ENCODE measurements at places on chromosomes 5 and 9. TPM values are rescaled to one million over a fixed set of nuclear protein-coding genes. Genes with fewer than 3 reads are reported as not detected.

CDC23 gene
- 68.7 TPM for polyA plus RNA-seq

DNA sequence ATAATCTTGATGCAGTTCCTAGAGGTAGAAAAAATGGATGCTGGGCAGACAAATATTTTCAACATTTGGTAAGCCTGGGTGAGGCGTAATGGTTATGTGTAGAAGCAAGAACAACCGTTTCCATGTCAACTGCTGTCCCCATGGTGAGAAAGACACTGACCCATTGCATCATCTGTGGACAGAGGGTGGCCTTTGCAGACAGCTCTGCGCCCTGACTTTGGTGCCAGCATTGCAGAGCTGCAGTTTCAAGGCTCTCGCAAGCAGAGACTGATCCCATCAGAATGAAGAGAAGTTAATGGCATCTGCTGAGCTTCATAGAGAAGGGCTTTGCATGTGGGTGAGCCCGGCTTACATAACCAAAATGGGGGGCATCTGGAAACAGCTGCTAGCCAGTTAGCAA, 179.0 kb upstream of the ADRA1B start:
- DNase-seq = no peak

DNA sequence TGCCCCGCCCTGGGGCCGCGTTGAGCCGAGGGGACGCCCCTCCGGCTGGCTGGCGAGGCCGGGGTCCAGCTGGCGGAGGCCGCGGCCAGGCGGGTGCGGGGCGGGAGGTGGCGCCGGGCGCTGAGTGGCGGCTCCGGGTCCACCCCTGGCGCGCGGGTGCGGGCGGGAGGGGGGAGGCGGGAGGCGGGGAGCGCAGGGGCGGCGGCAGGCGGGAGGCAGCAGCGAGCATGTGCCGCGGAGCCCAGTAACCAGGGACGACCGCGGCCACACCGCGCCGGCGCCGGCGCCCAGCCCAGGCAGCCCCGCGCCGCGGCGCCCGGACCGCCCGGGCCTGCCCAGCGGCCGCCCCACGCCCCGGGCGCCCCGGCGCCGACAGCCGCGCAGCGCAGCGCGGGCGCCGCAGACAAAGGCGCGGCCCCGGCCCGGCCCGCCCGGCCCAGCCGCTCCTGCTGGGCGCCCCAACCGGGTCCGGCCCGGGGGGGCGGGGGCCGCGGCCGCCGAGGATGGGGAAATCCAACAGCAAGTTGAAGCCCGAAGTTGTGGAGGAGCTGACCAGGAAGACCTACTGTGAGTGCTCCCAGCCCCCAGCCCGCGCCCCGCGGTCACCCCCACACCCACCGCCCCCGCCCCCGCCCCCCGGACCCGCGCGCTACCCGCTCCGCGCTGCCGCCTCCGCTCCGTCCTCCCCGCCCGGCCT, at the start of gene NCS1:
TSS of gene NCS1 (plus strand) at position 244 of the 697 bp plus-strand sequence. CDS start at position 504, 260 bp downstream.
- DNase-seq = no peak

DNA sequence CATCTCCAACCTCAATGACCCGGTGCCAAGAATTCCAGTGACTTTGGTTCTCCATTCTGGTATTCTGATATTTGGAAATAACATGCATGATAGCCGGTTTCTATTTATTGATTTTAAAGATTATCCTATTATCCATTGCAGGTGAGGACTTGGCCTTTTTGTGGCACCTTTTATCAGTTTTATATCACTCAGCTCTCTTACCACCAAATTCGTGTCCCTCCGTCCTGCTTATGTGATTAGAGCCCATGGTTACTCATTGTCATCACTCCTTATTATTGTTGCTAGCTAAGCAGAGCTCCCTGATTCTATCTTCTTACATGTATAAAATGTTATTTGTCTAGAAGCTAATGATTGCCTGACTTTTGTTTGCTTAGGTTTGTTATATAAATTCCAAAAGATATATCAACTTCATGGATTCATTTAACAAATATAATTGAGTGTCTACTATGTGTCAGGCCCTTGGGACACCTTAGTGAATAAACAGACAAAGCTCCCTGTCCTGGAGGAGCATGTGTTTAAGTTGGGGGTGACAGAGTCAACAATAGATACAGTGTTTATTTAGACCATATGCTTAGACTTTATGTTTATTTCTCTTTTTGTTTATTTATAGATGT, 138.2 kb downstream of the ADAMTS16 start:
- DNase-seq = no peak

DNA sequence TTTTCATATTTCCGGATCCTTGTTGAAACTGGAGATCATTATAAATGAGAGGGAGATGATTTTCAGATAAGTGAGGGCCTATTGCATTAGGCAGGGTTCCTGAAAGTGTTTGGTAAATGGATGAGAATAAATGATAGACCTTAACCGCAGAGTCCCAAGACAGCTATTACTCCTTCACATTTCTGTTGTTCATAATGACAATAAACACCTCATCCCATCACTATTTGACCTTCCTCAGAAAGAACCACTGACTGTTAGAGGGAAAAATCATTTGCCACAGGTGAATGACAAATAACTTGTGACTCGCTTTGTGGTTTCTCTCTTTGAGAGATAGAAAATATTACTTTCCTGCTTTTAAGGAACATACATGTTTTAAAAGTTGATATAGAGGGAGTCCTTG, 47.3 kb upstream of the TRMT10B start:
- no peak for DNase-seq

DNA sequence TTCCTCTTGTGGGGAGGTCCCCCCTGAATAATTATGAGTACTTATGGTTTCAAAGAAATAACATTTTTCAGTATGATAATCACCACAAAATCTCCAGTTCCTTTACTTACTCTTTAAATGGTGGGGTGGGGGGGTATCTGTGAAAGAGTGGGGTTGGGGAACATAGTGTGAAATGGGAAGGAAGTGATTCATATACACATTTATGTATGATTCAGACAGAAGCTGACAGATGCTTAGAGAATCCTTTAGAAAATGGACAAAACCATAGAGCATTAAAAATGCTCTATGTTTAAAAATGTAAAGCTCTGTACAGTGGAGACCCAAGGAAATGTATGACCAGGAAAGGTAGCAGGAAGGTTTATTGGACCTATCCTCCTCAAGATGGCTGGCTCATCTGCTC, 267.5 kb upstream of the GRIA1 start:
- no peak for DNase-seq

DNA sequence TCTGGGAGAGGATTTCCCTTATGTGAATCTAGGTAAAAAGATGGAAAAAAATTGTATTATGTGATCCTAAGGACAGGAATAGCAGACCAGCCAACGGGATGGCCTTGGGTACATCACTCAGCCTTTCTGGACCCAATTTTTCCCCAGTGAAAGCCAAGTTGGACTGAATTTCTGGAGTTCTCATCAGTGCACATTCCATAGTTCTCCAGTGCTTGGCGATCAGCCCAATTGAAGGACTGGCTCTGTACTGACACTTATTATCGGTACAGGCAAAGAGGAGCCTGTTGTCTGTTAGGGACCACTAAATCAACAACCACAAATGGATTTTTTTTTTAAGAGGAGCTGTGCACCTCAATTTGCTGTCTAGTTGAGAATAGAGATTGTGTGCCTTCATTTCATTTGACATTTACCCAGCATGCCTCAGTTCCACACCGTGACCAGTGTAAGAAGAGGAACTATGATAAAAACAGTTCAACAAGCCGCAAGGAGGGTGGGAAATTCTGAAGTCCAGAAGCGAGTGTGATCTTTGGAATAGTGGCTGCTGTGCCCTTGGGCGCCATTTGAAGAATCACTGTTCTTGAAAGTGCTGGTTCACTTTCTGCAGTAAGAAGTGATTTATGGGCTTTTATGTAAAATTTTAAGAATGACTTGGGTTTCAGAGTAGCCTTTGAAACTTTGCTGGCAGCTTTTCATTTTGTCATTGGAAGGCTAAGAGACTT, 8.0 kb downstream of the ARL10 start:
- no peak for DNase-seq

DNA sequence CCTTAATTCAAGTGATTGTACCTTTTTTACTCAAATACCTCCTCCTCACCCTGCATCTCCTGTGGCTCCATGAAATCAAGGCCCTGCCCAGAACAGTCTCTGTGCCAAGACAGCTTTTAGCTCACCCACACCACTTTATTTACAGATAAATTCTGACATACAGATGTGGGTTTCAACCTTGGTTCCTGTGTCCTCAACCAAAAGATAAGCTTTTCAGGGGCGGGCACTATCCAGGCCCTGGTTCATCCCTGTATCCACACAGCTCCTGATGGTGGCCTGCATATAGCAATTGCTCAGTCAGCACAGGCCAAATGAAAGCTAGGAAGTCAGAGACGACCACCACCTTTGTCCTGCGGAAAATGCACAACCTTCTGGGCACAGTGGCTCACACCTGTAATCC, 8.3 kb downstream of the SHB start:
- no peak for DNase-seq

DNA sequence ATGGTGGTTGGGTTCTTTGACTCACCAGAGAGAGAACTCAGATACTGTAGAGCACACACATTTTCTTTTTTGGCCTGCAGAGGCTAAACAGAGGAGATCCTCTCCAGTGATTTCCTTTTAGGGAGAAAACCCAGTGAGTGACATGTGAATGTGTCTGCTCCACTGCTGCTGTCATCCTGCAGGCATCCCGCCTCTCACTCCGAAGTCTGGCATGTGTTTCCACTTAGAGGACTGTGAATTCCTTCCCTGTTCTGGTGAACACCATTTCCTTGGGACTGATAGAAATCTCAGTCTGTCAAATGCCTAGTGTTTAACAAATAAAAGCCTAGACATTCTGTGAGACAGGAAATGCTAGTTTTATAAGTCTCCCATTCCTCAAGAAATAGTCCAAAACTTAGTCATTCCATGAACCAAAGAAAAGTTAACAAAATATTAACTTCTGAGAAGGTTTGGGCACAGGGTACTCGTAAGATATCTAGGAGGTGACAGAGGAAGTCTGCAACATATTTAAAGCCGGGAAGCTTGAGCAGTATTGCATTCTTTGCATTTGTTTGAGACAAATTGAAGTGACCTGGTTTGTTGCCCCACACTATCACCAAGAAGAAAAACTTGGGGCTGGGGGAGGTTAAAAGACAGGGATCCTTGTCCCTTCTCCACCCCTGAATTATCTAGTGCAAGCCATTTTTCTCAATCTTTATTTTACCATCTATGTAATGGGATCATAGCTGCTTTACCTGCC, 74.9 kb upstream of the NIPAL4 start:
- no peak for DNase-seq

Data from right renal pelvis (tissue), 4 donors.